ENCODE measurements at places on chromosomes 3 and 15.
A peak's percentile ranks its signal among the peaks of the same experiment; 100 is the strongest.

DNA sequence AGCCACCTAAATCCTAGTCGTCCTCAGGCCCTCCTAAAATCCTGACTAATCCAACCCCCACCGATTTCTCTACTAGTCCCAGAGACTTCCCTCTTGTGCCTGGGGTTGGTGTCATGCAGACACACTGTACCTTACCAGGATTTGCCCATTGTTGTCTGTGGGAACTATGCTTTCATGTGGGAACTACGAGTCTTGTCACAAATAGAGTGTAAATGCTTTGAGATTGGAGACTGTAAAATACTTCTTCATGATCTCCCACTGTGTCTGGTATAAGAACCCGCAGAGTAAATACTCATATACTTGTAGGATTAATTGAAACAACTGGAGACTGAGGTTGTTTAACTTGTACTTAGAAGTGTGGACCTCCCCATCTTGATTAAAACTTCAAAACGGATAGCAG is 11.2 kb downstream of the B3GNT5 start:
- no peak for DNase-seq

- DNase-seq: peak; percentile 20
Measured at GRCh38 chr15:42919799-42920518, 619 bp downstream of the TTBK2 start.

- DNase-seq: no peak
Measured at GRCh38 chr3:37910671-37911400, 49.2 kb downstream of the CTDSPL start.

- DNase-seq: no peak
Measured at GRCh38 chr3:28018925-28019718, 222.3 kb upstream of the CMC1 start.

DNA sequence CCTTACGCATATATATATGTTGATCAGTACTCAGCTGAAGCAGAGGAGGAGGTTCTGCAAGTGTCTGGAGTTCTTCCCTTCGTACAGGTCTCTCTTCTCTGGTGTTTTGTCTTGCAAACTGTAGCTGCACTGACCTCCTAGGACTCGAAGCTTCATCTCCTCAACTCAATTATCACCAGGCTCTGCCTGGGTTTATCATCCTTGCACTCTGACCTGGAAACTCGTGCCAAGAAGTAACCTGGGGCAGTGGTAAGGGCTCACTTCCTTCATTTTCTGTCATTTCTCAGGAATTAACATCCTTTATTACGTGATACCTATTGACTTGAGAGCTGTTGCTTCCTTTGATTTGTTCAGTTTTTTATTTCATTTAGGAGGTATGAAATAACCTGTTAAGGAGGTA is 14.4 kb downstream of the REC114 start:
- no peak for DNase-seq

DNA sequence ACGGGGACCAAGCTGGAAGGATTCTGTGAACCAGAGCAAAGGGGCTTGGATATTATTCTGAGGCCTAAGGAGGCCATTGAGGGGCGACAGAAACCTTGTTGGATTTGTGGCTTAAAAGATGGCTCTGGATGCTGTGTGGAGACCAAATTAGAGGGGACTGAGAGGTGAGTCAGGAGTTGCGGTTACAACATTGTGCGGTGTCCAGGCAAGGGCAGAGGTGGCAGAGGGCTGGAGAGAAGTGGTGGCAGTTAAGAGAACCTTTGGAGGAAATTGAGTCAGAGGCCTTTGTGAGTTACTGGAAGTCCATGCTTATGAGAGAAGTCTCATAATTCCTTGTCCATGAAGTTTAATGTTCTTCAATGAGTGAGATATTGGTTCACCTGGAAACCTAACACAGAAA is 143.2 kb downstream of the FAM43A start:
- DNase-seq: no peak

- no peak for DNase-seq
Measured at GRCh38 chr3:94928921-94929320, 866.1 kb downstream of the NSUN3 start.

- DNase-seq: no peak
Measured at GRCh38 chr15:43143203-43143941, 10.0 kb downstream of the TMEM62 start.

GRCh38 chr15:92091155-92091734 is 237.7 kb downstream of the SLCO3A1 start:
- DNase-seq: no peak

DNA sequence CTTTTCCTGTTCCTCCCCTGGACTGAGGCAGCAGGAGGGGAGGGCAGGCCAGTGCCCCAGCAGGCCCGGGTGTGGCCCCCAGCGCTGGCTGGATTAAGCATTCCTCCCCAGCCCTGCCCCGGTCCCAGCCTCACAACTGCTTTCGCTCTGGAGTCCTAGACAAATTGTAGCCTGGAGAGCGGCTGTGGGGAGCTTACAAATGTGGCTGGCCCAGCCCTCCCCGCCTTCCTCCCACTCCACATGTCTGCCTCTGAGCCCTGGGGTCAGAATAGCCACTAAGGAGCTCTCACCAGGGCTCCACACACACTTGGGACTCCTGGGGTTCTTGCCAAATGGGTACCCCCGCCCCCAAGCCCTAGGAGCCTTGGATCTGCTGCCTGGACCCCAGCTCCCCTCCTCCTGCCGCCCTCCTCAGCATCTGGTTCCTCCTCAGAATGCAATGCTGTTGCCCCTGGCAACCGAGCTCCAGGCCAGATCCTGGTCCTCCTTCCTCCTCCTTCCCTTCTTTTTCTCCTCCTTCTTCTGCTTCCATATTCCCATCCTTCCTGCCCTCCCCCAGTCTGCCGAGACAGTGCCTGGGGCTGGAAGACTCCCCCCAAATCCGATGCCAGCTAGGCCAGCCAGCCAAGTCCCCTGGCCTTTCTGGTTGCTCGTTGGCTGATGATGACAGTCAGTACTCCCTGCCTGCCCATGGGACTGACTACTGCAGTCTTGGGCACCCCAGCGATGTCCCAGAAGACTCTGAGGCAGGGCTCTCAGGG is 91.1 kb downstream of the LINGO1 start:
- DNase-seq: no peak

DNA sequence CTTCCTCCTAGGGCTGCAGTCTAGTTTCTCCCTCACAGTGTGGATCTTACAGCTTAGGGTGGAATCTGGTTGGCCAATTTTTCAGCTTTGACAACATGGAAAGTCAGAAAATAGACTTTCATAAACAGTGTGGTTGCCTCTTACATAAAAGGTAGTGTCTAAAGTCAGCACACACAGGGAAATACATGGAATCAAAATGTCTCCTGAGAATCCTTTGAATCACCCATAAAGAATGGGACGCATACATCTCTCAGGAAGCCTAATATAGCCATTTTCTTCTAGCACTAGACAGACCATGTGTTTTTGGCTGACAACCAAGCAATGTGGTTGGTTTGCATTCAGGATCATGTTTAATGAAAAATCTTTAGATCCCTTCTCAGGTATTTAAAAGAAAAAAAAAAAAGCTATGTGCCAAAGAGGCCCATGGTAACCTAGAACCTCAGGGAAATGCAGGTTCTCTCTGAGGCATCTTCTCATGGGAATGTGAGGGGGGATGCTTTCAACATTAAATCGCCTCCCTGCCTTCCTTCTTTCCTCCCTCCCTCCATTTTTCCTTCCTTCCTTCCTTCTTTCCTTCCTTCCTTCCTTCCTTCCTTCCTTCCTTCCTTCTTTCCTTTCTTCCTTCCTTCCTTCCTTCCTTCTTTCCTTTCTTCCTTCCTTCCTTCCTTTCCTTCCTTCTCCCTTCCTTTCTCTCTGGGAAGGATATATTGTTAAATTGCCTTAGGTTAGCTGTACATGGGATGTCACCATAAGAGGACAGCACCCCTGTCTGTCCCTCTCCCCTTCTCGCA is 34.3 kb upstream of the ZBTB38 start:
- DNase-seq: no peak

DNA sequence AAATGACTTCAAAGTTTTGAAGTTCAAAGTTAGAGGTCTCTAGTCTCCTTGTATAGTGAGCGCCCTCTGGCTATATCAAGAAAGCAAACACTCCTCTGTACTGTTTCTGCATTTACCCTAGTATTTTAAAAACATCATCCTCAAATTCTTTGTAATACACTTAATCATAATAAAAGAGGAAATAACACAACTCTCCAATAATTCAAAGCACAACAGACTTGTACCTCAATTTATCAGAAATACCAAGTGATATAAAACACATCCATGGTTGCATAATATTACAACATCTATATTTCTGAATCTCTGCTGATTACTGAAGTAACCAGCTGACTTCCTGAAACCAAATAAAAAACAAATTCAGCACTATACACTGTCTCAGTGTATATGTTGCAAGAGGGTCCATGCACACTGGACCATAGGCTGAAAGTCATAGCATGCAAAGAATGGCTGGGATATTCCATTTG is 12.5 kb downstream of the PLOD2 start:
- no peak for DNase-seq

- no peak for DNase-seq
Measured at GRCh38 chr15:53851110-53851848, 91.8 kb upstream of the WDR72 start.

GRCh38 chr3:66348704-66349103 is 127.9 kb downstream of the SLC25A26 start:
- DNase-seq: no peak

GRCh38 chr15:43942194-43942593 is 115.4 kb downstream of the WDR76 start:
- no peak for DNase-seq

GRCh38 chr3:50418850-50419249 is 59.5 kb upstream of the TMEM115 start:
- no peak for DNase-seq

DNA sequence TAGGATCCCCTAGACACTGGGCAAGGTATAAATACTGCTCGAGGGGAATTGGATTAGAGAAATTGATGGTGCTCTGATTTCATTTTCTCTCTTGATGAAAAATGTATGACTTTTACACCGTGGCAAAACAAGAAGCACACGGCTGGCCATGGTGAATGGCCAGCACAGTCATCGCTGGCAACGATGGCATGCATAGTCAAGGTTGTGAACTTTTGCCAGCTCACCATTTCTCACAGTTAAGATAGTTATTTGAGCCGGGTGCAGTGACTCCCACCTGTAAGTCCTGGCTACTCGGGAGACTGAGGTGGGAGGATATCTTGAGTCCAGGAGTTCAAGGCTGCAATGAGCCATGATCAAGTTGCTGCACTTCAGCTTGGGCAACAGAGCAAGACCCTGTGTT is 95.4 kb downstream of the HMG20A start:
- DNase-seq: no peak

DNA sequence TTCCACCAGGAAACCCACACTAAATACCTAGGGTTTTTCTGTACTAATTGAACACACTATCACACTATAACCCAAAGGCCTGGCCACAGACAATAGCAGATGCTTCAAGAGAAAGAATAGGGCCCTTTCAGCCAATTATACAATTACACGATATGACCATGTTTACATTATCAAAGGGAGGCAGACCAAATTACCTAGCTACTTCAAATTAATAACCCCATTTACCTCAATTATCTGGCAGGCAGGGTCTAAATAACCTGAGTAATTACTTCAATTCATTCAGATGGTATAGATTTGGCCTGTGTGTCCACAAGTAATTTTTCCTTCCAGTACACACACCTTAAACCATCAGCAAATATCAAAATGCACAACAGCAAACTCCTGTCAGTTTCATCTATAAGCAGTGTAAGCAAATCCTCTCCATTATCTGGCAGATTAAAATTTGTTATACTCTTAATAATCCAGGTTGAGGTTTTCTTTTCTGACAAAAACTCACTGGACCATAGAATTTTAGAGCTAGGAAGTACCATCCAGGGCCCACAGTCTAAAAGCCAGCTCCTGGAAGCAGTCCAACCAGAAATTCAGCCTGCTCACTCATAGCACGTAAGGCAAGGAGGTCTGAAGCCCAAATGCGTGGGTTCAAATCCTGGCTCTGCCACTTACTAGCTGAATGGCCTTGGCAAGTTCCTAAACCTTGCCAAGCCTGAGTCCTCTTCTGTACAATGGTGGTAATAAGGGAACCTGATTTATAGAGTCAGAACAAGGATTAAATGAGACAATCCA is 51.8 kb downstream of the RFTN1 start:
- no peak for DNase-seq

DNA sequence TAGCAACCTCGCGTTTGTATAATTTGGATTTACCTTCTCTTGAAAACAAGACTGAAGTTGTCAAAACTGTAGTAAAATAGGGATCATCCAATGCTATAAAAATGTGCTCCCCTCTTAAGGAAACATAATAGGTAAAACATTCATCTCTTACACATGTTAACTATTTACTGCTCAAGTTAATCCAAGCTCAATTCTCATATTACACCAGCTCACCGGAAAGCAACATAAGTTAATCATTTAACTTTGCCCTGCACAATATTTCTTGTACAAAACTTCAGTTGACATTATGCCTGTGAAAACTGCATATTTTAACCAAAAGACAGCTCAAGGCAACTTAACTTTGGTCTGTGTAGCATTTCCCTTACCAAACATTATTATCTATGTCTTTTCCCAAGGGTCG is 634.2 kb downstream of the NAALADL2 start:
- no peak for DNase-seq

GRCh38 chr15:85618956-85619491 is 175.7 kb downstream of the KLHL25 start:
- peak; percentile 48 for DNase-seq

DNA sequence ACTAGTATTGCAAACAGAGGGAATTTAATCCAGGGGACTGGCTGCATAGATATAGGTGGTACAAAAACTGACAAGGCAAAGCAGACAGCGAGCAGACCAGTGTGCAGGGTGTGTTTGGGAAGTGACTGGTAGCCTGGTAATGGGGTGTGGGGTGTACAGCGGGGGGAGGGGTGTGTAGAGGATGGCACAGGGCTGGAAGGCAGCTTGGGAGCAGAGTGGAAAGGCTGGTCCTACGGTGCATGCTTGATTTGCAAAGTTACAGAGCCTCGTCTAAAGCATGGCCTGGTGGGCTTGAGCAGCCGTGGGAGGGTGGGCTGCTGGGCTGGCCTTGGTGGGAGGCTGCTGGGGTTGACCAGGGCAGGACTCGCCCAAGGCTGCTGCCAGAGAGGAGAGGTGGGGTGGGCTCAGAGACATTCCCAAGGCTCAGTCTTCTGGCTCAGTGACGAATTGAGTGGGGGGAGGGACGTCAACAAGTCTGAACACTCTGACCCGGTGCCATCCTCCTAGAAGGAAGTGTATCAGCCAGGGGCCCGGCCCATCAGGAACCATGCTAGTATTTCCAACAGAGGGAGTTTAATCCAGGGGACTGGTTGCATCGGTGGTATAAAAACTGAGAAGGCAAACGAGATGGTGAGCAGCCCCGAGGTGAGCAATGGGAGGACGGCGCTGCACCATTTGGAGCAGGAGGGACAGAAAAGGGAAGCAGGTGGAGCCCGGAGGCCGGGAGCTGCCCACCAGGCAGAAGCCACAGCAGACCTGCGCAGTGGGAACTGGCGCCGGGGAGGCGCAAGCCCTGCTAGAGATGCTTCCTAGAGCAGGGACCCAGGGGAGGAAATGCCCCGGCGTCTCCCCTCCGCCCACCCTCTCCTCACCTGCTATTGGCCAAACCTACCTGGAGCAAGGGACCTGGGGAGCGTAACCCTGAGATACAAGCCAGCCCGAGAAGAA is 29.2 kb downstream of the CPN2 start:
- DNase-seq: no peak

- no peak for DNase-seq
Measured at GRCh38 chr15:61184431-61184830, 44.7 kb downstream of the RORA start.

Data from activated gamma-delta T cell treated with anti-CD3 and anti-CD28 coated beads, Interleukin-2, amount 50 U/mL, for 16 hours (primary cell).